ENCODE measurements at places on chromosomes 12 and 14.
A peak's percentile ranks its signal among the peaks of the same experiment; 100 is the strongest.

DNA sequence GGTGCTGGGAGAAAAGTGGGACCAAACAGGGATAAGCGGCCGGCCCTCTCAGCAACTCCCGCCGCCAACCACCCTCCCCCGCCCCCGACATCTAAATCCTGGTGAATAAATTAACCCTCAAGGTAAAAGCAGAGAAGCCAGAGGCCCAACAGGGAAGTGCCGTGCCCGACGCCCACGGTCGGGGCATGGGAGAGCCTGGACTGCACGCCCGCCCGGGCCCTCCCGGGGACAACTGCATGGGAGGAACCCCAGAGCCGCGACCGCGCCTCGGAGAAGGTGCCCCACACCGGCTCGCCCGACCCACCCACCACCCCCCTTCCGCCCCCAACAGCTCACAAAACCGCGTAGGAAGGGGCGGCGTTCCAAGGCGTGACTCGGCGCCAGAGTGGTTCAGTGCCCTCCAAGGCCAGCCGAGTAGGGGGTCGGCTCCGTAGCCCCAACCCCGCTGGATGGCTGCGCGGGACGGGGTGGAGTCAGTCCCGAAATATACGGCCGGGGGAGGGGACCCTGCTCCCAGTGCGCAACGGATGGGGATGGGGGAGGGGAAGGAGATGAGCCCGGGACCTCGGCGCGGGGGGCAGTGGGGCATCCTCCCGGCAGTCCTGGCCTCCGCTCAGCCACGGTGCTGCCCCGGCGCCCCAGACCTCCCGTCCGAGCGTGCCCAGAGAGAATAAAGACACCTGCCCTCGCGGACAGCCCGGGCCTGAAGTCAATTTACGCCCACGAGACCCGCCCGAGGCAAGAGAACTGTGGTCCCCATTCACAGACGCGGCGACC lies 732 bp downstream of the SLC25A29 start:
- no peaks in the 10 kb centered on the region for H3K36me3 ChIP-seq
- H3K4me3 ChIP-seq: peak overlapping the region; percentile 80
- H3K27ac ChIP-seq: peak overlapping the region; percentile 88
- peaks cover 42% of the 10 kb centered on the region for H3K4me1 ChIP-seq
- DNase-seq: no peak

GRCh38 chr14:63428486-63428885 lies 109.8 kb upstream of the GPHB5 start:
- H3K27ac ChIP-seq: no peak overlapping the region
- no peaks in the 10 kb centered on the region for H3K36me3 ChIP-seq
- no peaks in the 10 kb centered on the region for H3K27me3 ChIP-seq
- H3K4me3 ChIP-seq: no peak overlapping the region

GRCh38 chr12:3137268-3137781 lies 60.1 kb downstream of the TSPAN9 start:
- peak overlapping the region; percentile 27 for H3K27ac ChIP-seq
- peaks cover 59% of the 10 kb centered on the region for H3K4me1 ChIP-seq
- peak; percentile 90 for DNase-seq
- no peaks in the 10 kb centered on the region for H3K27me3 ChIP-seq
- H3K4me3 ChIP-seq: no peak overlapping the region
- no peaks in the 10 kb centered on the region for H3K36me3 ChIP-seq

DNA sequence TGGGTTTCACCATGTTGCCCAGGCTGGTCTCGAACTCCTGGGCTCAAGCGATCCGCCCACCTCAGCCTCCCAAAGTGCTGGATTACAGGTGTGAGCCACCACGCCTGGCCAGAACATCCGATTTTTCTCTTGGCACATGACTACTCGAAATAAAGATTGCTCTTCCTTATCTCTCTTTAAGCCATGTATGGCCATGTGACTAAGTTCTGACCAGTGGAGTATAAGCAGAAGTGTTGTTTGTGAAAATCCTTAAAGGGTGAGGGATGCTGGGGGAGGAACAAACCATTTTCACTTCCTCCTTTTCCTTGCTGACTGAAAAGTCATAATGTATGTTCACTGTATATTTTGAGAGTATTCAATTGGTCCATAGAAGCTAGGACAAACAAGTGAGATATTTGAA lies 50.7 kb upstream of the ATF7IP start:
- no peaks in the 10 kb centered on the region for H3K36me3 ChIP-seq
- H3K4me1 ChIP-seq: no peaks in the 10 kb centered on the region
- H3K4me3 ChIP-seq: no peak overlapping the region
- DNase-seq: no peak
- no peak overlapping the region for H3K27ac ChIP-seq
